ENCODE measurements at places on chromosomes 16 and 17. TPM values are rescaled to one million over a fixed set of nuclear protein-coding genes. Genes with fewer than 3 reads are reported as not detected.

The PSMC3IP gene
- total RNA-seq, result 2.9 TPM

The HES7 gene
- total RNA-seq, result 0.40 TPM

The CA7 gene
- total RNA-seq, result not detected

The KLHL11 gene
- 6.8 TPM for total RNA-seq

The CD300A gene
- 0.64 TPM for total RNA-seq

The ACD gene
- total RNA-seq, result 7.8 TPM

DNA sequence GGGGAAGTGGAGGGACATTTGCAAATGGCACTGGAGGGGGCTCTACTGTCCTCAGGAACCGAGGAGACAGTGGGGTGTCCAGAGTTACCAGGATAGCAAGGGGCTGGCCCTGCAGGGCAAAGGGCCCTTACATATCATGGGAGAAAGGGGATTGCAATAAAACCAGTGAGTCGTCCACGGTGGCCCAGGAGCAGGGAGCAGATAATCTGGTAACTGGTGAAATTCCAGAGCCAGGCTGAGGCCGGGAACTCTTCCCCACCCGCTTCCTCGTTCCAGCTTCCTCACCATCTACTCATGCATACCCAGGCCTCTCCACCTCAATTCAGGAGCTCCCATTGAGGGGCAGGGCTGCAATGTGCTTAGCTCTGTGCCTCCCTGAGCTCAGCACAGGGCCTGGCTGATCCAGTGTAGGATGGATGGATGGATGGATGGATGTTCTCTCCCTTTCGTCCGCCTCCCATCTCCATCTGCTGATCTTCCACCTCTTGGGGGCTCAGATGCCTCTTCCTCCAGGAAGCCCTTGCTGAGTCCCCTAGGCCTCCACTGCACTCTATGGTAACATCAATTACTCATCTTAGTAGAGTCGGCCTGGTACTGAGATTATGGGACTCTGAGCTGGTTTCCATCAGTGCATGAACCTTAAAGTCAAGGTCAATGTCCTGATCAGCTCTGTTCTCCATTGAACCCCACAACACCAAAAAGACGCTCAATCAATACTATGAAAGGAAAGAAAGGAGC lies 41.2 kb upstream of the NDRG4 start:
- ATAC-seq, result no peak

GRCh38 chr16:86151239-86151851 lies 252.4 kb downstream of the IRF8 start:
- ATAC-seq, result no peak

GRCh38 chr17:45656527-45657181 lies 127.5 kb upstream of the CRHR1 start:
- ATAC-seq, result no peak

DNA sequence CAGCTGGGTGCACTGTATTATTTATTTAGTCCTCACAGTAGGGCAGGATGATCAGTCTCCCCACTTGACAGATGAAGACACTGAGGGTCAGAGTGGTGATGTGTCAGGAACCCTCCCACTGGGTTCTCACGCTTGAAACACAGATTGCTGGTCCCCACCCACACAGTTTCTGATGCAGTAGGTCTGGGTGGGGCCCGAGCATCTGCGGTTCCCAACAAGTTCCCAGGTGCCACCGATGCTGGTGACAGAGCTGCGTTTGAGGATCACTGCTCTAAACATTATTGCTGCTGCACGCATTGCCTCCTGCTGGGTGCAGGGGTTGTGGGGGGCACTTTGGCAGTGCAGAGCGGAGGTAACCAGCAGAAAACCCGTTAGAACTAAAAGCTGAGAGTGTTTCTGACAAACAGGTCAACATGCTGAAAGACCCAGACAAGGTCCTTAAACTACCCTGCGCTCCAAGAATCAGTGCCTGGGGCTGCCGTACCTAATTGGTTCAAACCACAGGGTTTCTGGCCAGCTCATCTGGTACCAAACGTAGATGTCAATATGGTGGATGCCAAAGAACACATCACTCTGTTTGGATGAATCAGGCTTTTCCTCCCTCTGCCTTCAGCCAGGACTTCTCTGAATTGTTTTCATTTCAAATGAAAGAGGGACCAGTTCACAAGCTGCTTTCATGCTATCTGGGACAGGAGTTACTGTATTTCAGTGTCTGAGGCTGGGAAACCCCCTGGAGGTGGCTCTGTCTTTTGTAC lies 76.0 kb downstream of the ABCC1 start:
- ATAC-seq, result no peak

GRCh38 chr17:8140065-8141029 lies 11.9 kb downstream of the PER1 start:
- ATAC-seq, result no peak

- peak; percentile 70 for ATAC-seq
Measured at GRCh38 chr17:29178750-29179231, 1.4 kb downstream of the MYO18A start.

DNA sequence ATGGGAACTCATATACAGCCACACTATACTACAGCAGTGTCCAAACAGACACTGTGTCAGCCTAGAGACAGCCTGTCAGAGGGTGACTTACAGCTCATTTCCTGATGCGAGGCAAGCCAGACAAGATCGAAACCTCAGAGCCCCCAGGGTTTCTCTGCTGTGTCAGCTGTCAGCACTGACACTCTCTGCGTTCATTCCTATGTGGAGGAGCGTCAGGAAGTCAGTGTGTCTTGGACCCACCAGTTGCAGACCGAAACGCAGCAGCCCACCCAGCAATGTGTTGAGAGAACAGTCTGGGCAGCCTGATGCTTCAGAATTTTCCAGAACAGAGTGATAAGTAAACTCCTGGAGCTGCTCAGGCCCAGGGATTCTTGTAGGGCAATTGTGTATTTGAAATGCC lies 20.6 kb upstream of the MAPT start:
- ATAC-seq, result no peak

- no peak for ATAC-seq
Measured at GRCh38 chr17:16945663-16946218, 26.2 kb downstream of the TNFRSF13B start.

GRCh38 chr17:56897646-56898424 lies 16.0 kb downstream of the TRIM25 start:
- no peak for ATAC-seq

- peak; percentile 79 for ATAC-seq
Measured at GRCh38 chr17:44522883-44523671, 19.9 kb upstream of the GPATCH8 start.

DNA sequence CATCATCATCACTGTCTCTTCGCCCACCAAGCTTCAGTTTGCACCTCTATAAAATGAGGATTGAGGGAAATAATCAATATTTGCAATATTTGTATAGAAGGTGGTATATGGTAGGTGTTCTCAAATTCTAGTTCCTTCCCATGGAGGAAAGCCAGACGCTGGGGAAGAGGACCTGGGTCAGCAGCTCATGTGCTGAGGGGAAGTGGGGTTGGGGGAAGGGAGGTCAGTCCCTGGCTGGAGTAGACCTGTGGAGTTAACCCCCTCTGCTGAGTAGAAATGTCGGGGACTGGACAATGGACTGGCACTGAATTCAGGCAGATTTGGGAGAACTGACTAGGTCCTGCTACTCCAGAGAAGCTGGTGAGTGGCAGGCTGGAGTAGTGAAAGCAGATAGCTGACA lies 12.8 kb upstream of the ITGB3 start:
- no peak for ATAC-seq

DNA sequence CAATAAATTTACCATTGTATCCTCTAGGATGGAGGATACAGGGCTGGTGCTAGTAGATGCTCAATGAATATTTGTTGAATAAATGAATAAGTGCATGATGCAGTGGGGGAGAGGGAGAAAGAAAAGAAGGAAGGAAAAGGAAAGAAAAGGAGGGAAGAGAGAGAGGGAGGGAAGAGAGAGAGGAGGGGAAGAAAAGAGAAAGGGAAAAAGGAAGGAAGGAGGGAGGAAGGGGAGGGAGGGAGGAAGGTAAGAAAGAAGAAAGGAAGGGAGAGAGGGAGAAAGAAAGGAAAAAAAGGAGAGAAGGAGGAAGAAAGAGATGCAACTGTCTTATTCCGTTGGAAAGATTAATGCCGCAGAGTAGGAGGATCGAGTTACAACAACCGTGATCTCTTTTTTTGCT lies 30.4 kb downstream of the HSBP1 start:
- ATAC-seq, result no peak

GRCh38 chr17:79422236-79422635 lies 188.6 kb downstream of the RBFOX3 start:
- ATAC-seq, result no peak

DNA sequence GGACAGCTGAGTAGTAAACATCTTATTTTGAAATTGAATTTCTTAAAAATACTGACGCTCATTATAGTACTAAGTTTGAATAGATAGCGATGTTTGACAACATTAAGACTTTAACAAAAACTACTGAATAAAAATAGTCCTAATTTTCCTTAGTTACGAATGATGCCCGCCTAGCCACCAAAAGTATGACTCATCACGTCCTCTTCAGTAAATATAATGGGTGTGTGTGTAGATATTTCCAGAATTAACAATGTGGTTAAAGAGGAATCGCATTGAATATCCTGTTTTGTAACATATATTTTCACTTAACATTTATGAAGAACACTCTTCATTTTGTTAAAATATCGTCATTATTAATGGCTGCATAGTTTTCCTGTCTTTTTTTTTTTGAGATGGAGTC lies 187.6 kb downstream of the MYO1D start:
- ATAC-seq, result no peak

- no peak for ATAC-seq
Measured at GRCh38 chr16:1213231-1213630, 11.8 kb downstream of the TPSG1 start.

DNA sequence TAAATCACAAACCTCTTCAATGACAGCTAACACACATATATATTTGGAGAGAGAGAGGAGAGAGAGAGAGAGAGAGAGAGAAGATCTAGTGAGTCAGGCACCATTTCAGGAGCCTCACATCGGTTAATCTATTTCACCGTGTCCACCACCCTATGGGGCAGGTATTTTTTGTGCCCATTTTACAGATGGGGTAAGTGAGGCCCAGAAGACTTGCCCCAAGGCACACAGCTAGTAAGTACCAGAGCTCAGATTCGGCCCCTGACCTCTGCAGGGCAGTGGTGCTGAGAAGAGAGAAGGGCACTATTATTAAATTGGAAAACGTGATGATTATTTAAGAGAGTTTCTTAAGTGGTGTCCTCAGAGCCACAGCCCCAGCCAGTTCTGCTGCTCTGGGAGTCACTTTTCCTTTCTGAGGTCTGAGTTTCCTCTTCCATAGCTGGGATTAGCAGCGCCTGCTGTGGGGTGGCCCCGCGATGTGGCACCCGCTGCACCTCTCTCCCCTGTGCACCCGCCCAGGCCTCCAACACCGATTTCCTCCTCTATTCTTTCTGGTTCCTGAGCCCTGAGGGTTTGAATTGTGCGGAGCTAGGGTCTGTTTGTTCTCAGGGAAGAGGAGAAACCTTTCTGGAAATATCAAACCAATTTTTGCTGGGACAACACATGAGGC lies 303.9 kb downstream of the IRF8 start:
- no peak for ATAC-seq

DNA sequence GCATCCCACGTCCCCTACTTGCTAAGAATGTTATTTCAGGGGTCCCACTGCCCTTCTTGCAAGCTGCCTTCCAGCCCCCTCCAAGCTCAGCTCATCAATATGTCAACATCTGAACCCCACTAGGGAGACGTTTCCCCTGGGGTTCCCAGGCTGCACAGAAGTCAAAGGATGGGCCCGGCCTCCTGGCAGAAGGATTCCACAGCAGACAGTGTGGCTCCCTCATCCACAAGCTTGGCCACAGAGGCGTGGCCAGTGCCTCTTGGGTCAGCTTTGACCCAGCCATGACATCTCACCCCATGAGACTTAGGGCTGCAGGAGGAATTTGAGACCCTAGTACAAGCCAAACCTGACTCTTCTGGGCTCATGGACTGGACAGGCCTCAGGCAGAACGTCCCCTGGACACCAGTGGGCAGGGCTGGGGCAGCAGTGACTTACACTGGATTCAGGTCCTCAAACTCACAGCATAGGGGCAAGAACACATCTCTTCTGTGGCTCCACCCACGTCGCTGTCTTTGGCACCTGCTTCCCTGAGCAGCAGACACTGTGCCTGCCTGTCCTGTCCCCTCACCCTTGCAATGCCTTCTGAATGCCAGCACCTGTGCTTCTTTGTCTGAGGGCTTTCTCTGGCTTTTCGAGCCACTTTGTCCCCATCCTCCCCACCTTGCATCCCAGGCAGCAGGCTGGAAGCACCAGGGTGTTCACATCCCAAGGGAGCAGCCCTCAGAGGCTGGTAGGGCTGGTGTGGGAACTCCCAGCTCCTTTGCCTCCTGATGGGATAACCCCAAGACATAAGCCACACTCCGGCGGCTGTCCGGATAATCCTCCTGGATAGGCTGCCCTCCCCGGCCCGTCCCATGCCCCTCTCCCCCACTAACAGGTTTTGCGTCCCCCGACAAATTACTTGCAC lies 56.0 kb upstream of the ENPP7 start:
- ATAC-seq, result no peak

DNA sequence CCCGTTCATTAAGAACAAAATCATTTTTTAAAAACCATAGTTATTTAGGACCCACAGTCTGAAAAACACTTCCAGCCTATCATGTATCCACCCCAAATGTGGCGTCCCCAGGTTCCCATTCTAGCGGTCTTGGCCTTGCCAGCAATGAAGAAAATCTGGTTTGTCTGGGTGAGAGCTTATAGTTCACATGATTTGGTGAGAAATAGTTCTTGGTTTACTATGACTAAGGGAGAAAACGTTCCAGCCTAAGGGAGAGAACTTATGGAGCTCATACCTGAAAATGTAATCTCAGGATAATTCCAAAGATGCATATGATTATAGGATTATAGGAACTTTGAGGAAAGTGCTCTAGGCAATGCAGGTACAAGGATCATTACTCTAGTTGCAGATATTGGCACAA lies 4.8 kb downstream of the MARVELD3 start:
- peak; percentile 68 for ATAC-seq

DNA sequence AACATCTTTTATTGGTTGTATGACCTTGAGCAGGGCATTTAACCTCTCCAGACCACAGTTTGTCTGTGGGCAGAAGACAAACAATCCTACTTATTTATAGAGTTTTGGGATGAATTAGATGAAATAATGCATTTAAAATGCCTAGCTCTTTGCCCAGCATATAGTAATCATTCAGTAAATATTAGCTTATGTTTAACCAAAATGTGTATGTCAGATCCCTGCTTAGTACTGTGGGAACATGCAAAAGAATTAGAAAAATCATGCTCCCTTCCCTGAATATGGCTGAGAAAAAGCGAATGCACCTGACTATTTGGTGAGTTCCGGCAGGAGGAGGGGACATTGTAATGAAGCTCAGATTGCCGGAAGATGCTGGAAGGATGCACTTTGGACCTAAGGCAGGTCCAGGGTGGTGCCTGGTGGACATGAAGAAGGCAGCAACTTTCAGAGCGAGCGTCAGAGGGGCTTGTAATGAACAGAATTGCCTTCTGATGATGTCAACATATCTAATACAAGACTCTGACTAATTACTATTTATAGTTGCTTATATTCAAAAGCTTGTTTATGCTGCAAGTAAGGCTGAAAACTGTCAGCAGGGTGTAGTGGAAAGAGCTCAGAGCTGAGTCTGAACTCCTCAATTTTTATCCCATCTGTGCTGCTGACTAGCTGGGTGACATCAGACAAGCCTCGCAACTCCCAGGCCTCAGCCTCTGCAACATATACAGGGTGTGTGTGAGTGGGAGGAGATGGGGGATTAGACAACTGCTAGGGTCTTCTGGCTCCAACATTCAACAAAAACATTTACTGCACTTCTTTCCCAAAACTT lies 221.2 kb downstream of the PRKCA start:
- no peak for ATAC-seq

- peak; percentile 85 for ATAC-seq
Measured at GRCh38 chr17:4394208-4395110, 28.0 kb upstream of the UBE2G1 start.

- ATAC-seq, result no peak
Measured at GRCh38 chr16:48272837-48273421, 25.6 kb upstream of the ABCC11 start.

- ATAC-seq, result no peak
Measured at GRCh38 chr16:80623376-80623775, 82.6 kb downstream of the DYNLRB2 start.

Measured in esophagus mucosa (tissue), 1 donor.